Right renal cortex interstitium (tissue), 3 donors: ENCODE measurements at places on chromosomes 7 and 10. TPM values are rescaled to one million over a fixed set of nuclear protein-coding genes. Genes with fewer than 3 reads are reported as not detected.

DNA sequence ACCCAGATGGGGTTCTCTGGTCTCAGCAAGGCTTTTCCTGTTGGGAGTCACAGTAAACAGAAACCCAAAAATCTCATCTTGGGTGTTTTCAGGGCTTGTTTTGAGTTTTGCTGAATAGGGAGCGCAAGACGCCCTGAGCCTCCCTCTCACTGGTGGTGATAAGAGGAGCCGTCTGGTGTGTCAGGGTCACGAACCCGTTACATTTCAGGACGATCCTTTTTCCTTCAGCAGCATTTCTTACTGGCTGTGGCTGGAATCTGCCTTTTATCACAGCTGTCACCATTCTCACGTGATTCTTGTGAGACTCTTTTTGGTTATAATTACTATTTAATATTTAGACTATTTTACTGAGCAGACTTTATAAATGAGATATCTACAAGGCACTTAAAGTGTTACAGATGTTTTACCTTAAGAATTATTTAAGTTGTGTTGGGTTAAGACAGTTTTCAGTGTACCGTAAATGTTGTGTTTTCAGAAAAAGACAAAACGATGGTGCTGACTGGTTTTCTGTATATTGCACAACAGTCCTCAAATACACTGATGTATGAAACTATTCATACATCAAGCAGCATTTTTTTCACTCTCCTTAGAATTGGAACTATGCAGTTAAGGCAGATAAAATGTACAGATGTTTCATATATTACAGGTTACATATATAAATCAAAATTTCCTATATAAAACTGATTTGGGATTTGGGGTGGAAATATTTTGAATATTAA, 2.2 kb upstream of the GET4 start:
- DNase-seq, result no peak

PTPRN2 gene
- polyA plus RNA-seq, result 7.9 TPM

SPDYE11 gene
- 0.50 TPM for polyA plus RNA-seq

AMPH gene
- 15.1 TPM for polyA plus RNA-seq

DNA sequence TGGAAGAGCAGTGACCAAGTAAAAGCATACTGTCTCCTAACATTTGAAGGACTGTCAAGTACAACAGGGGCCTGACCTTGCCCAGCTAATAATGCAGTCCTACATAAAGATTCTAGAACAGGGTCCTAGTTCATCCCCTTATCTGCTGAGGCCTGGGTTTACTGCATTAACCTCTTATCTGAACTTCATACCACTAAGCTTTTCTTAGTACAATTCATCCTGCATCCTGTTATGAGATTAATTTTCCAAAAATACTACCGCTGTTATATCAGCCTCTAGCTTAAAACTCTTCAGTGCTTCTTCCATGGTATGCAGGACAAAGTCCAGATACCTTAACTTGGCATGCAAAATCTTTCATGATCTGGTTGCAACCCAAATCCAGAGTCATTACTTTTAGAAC, 72.5 kb downstream of the CHRM2 start:
- DNase-seq, result no peak

DNA sequence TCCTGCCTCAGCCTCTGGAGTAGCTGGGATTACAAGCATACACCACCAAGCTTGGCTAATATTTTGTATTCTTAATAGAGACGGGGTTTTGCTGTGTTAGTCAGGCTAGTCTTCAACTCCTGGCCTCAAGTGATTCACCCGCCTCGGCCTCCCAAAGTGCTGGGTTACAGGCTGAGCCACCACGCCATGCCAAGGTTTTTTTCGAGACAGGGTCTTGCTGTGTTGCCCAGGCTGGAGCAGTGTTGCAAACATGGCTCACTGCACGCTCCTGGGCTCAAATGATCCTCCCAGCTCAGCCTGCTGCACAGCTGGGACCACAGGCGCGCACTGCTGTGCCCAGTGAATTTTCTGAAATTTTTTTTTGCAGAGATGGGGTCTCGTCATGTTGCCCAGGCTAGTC, 3.3 kb upstream of the SEC31B start:
- DNase-seq, result no peak

PAX4 gene
- polyA plus RNA-seq, result not detected

DNA sequence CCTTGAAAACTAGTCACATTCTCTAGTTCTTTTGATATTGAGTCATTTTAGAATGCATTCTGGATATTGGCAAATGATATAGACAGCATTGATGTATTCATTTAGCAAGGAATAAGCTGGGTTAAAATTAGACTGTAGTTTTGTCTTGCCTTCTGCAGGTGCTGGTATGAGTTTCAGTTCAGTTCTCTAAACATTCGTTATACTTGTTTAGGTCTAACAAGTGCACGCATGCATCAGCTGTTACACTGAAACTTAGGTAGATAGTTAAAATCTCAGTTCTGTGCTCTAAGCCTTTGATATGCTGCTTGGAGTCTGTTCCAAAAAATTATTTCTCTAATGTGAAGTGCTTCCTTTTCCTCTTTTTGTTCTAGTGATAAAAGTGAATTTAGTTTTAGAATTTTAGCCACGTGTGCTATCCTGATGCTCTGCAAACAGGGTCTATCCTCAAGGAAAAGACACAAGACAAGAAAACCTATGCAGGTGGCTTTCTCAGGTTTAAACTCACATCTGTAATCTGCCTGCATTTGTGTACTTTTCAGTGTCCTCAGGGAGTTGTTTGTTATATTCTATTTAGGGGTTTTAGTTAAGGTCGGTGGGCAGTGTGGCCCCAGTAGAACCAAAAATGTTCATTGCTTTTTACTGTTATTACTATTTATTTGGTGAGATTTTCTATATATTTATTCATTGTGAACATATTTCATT, 409.0 kb downstream of the CDC14C start:
- no peak for DNase-seq

DDC gene
- 83.9 TPM for polyA plus RNA-seq

PNLIP gene
- polyA plus RNA-seq, result not detected
